ENCODE measurements at places on chromosomes 2 and 18.

GRCh38 chr2:96823198-96823597 lies 7.1 kb downstream of the CNNM3 start:
- no peak for DNase-seq

- peak; percentile 34 for DNase-seq
Observed at GRCh38 chr18:59846814-59847490, 52.8 kb upstream of the PMAIP1 start.

DNA sequence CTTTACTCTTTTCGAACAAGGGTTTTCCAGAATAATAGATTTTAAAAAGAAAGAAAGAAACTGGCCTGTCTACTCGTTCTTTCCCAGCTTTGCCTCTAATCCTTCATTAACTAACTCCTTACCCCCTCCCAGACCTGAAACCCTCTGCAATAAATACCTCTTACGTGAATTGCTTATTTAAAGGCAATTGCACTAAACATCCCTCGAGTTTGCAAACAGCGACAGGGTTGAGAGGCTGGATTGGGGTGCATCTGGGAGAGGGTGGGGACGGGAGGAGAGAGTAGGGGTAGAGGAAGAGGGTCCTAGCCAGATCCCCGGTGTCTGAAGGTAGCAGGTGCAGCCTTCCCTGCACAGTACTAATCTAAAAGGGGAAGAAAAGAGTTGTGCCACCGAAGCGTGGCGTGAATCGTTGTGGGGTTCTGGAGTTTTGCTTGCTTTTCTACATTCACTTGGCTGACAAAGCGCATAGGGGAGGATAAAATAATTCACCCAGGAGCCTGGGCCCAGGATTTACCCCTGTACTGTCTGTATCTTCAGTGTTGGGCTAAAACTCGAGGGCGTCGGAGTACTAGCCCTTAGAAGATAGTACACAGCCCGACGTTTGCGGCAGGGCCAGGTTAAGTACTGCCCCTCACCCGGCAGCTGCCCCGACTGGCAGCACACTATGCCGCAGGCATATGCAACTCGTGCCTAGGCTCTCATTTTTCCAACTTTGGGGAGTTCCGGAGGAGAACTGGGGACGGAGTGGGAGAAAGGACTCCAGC lies 1.9 kb upstream of the NEUROD1 start:
- no peak for DNase-seq

DNA sequence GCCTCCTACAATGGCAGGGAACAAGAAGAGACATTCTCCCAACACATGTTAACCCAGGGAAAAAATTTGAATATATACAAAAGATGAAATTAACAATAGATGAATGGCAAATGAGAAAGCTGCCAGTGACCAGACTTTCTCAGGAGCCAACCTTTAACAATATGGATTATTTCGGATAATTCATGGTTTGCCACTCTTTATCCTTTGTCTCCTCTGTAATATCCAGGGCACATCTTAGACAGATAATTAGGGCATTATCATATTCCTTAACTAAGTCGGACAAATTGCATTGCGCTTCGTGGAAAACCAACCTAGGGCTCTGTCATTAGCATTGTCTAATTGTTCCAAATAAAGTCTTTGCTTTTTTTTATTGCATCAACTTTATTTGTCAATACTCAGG lies 97.3 kb downstream of the CDCA7 start:
- DNase-seq, result no peak

- DNase-seq, result no peak
Observed at GRCh38 chr18:62784338-62784965, 69.1 kb downstream of the PHLPP1 start.

- DNase-seq, result no peak
Observed at GRCh38 chr2:42459296-42459695, 34.5 kb downstream of the KCNG3 start.

GRCh38 chr18:51236225-51236624 lies 38.7 kb upstream of the MEX3C start:
- no peak for DNase-seq

DNA sequence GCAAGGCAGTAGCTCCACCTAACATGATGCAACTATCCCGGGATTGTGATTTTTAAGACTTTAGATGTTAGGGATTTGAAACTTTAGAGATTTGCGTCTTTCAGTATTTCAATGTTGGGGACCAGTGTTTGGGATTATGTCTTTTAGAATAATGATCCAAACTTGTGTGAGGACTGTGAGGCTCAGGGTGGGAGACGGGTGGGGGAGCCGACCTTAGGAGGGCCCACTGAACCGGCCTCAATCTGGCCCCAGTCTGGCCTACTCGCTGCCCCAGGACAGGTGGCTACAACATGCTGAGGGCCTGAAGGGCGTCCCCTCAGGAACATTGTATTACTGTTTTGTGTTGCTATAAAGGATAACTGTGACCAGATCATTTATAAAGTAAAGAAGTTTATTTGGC lies 10.7 kb downstream of the AMER3 start:
- DNase-seq, result no peak

- no peak for DNase-seq
Observed at GRCh38 chr18:13206301-13206700, 12.3 kb upstream of the LDLRAD4 start.

DNA sequence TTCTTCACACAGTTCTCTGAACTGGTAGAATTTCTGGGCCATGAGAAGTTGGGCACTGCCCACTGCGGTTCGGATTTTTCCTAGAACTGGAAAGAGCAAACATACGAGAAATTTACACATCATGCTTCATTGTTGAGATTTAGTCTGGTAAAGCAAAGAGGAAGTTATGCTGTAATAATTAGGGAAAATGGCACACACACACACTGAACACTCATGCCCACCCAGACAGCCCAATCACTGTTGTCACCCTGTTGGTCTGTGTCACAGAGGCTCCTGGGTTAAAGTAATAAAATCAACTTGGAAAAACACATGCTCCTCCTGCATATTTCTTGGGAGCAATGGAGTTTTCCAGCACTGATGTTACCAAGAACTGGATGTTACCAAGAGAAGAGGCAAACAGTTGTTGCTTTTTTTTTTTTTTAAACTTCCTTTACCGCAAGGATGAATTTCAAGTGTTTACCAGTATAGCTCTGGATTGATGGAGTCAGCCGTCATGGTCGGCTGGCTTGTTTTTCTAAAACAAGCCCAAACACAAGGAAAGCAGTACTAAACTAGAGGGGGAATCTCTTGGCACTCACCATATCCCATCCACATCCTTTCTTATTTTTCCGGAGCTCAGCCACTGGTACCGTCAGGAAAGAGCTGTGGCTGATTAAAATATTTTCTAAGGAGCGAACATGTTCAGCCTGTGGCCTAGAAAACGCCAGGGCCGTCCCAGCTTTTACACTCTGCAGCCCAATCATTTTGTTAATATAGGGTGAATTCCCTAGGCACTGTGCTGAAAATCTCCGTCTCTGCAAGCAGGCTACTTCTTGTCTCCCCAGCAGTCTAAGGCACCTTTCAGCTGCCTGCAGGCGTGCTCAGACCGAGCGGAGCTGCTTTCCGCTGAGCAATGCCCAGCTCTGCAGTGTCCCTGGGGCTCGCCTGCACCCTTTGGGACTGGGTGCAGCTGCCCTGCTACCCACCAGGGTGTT lies 58.9 kb downstream of the TGIF1 start:
- no peak for DNase-seq

DNA sequence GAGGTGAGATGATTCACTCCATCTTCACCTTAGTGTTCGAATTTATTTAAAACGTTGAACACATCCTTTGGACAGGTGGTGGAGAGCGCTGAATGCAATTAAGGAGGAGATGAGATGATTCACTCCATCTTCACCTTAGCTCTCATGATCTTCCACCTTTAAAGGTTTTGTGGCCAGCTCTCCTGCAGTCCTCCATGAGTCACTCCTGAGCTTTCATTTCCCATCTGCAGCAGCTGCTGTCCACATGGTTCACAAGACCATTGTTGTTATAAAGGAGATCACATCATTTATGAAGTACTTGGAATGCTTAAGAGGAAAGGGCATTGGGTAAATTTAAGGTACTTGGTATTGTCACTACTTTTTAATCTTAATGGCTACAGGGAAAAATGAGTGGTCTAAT lies 298.5 kb downstream of the PAX3 start:
- no peak for DNase-seq

DNA sequence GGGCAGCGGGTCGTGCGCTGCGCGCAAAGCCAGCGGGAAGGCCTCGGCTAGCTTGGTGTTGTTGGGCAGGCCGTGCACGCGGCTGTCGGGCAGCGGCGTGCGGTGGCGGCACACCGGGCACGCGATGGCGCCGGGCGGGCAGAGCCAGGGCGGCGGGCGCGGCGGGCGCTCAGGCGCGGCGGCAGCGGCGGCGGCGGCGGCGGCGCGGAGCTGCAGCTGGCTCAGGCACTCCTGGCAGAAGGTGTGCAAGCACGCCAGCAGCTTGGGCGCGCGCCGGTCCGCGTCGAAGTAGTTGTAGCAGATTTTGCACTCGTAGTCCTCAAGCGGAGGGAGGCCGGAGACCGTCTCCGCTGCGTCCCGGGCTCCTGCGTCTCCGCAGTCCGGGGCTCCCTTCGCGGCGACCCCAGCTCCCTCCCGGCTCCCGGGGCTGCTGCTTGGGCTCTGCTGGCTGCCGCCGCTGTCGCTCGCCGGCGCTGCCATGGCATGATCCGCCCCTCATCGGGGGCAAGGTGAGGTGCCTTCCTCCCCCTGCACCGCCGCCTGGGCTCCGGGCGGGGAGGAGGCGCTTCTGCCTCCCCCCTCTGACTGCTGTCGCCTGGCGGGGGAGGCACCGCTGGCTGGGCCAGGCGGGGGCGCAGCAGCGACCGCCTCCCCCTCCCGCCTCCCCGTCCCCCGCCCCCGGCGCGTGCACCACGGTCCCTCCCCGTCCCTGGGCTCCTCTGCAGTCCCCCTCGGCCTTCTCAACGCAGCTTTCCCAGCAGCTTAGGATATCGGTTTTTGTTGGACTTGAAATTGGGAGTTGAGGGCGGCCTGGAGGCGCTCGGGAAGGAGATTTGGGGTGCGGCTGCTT lies 21.0 kb upstream of the PAX3 start:
- DNase-seq, result peak; percentile 61

- DNase-seq, result no peak
Observed at GRCh38 chr2:117958186-117958585, 55.7 kb downstream of the CCDC93 start.

GRCh38 chr2:183126635-183127034 lies 2.4 kb downstream of the NUP35 start:
- DNase-seq, result no peak

- no peak for DNase-seq
Observed at GRCh38 chr2:99112617-99113016, 28.9 kb upstream of the C2orf15 start.

- DNase-seq, result no peak
Observed at GRCh38 chr2:27080603-27080936, 2.2 kb downstream of the EMILIN1 start.

GRCh38 chr2:235333076-235333475 lies 160.8 kb upstream of the AGAP1 start:
- DNase-seq, result no peak

- DNase-seq, result no peak
Observed at GRCh38 chr18:55485666-55486065, 102.3 kb downstream of the TCF4 start.

DNA sequence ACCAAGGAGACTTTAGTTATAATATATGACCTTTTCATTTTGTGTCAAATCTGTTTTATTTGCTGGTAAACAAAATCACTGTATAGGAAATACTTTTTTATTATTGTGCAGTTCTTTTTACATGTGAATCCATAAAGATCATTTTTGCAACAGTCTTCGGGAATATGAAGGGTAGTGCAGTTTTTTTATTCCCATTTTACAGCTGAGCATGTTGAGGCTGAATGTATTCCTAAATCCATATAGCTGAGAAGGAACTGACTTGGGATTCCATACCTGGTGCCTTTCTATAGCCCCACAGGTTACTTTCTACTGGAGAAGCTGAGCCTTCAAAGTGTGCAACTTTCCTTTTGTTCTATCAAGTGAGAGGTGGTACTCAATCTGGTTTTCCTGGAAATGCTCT lies 29.6 kb downstream of the RHOB start:
- no peak for DNase-seq

GRCh38 chr18:33051407-33051806 lies 278.6 kb upstream of the KLHL14 start:
- DNase-seq, result no peak

- DNase-seq, result no peak
Observed at GRCh38 chr2:219072741-219073250, 12.1 kb upstream of the IHH start.

GRCh38 chr2:203583701-203584100 lies 48.6 kb upstream of the RAPH1 start:
- DNase-seq, result peak; percentile 50

- no peak for DNase-seq
Observed at GRCh38 chr2:122322815-122323214, 567.4 kb downstream of the TSN start.

GRCh38 chr2:235568431-235568830 lies 74.6 kb downstream of the AGAP1 start:
- no peak for DNase-seq

- no peak for DNase-seq
Observed at GRCh38 chr2:110852051-110852450, 119.7 kb downstream of the ACOXL start.

DNA sequence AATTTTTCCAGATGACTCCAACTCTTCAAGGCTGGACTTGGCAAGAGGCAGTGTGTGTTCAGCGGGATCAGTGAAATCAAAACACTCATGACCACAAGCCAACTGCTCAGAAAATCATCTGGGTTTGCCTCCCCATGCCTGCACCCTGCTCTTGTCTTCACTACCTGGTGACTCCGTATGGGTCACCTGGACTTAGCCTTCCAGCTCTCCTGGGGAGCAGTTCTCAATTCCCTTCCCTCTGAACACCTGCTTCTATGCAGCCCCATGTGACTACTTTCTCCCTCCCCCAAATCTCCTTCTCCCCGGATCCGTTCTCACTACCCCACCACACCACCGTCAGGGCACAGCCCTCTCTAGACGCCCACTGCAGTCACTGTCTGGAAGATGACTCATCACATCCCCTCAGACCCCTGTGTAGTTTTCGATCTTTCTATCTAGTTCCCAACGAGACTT lies 130.2 kb upstream of the ID2 start:
- DNase-seq, result no peak

DNA sequence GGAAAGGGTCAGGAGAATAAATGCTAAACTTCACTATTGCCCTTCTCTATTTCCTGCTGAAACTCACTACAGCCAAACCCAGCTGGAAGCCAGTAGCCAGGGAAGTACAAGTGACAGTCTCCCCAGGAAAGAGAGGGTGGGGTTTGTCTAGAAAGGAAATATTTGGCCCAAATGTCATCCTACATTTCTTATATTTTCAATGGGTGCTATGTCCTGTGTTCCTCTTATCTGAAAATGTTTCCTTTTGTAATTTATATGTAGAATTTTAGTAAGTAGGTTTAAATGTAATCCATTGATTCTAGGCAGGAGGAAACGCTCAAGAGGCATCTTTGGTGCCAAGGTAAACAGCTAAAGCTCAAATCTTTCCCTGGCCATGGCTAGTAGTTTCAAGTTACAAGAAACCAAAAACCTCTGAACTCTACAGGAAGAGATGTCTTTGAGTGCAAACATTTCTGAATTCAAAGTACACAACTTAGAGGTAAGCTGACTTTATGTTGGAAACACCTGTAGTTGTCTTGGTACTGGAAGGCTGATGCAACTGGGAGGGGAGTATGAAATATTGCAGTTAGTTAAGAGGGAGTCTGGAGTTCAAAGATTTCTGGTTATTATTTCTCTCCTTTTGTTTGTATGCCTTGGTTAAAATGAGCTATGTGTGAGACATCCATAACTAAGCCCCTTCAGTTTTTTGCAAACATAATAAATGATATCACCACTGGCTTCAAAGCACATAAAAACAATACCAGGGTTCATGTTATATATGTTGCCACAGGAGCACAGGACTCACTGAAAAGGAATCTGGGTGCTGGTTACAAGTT lies 356.1 kb upstream of the ZC3H15 start:
- no peak for DNase-seq

Data from germinal center (tissue), 1 donor.